ENCODE measurements at places on chromosomes 12 and 14.

GRCh38 chr12:10197879-10198278, 14.8 kb upstream of the GABARAPL1 start:
- no peaks in the 10 kb centered on the region for H3K36me3 ChIP-seq
- no peak for DNase-seq
- H3K27ac ChIP-seq = no peak overlapping the region
- H3K4me1 ChIP-seq = no peaks in the 10 kb centered on the region
- no peak overlapping the region for H3K4me3 ChIP-seq
- H3K27me3 ChIP-seq = no peaks in the 10 kb centered on the region

DNA sequence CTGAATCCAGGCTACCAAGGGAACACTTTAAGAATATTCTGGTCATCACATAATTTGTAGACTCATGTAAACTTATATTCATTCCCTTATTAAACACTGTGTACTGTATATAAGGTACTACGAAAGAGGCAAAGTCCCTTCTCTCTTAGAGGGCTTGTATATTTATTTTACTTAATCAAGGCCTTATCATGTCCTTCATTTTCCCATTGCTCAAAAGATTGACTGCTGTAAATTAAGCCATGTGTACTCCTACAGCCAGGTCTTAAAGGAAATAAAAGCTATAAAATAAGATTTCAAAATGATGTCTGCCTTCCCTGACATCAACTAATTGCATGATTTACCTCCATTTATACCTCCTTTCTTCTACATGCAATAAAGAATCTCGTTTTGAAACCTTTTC, 5.0 kb downstream of the DENND5B start:
- H3K4me3 ChIP-seq = no peak overlapping the region
- no peaks in the 10 kb centered on the region for H3K4me1 ChIP-seq
- DNase-seq = no peak

DNA sequence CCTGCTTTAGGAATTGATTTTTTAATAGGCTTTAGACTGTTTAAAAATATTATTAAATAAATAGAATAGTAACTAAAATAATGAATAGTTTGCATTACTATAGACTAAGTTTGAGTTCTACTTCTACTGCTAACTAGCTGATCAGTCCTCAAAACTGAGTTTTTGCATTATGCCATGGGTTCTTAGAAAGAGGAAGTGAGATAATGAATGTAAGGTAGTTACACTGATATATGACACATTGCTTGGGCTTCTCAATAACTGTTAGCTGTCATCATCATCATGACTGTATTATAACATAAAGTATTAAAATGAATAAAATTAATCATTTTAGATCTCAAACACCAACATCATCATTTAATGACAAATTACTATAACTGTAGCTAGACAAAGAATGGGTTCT, 949.7 kb downstream of the TRHDE start:
- no peaks in the 10 kb centered on the region for H3K4me1 ChIP-seq
- no peaks in the 10 kb centered on the region for H3K36me3 ChIP-seq
- no peak overlapping the region for H3K27ac ChIP-seq
- no peaks in the 10 kb centered on the region for H3K27me3 ChIP-seq
- DNase-seq = no peak

DNA sequence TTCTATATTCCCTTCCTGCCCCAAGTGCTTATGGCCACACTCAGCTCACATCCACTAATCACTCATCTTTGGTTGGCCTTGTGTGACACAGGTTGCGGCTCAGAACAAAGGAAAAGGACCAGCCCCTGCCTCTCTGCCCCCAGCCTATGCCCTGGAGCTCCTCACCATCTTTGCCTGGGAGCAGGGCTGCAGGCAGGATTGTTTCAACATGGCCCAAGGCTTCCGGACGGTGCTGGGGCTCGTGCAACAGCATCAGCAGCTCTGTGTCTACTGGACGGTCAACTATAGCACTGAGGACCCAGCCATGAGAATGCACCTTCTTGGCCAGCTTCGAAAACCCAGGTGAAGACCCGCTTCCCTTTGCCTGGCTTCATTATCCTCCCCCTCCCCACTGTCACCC, 15.8 kb upstream of the OAS2 start:
- no peak for DNase-seq
- H3K27me3 ChIP-seq = no peaks in the 10 kb centered on the region
- no peak overlapping the region for H3K4me3 ChIP-seq
- no peaks in the 10 kb centered on the region for H3K4me1 ChIP-seq
- H3K36me3 ChIP-seq = peaks cover 36% of the 10 kb centered on the region
- no peak overlapping the region for H3K27ac ChIP-seq
